Cardiac fibroblast (primary cell): ENCODE measurements at places on chromosomes 4 and X.

DNA sequence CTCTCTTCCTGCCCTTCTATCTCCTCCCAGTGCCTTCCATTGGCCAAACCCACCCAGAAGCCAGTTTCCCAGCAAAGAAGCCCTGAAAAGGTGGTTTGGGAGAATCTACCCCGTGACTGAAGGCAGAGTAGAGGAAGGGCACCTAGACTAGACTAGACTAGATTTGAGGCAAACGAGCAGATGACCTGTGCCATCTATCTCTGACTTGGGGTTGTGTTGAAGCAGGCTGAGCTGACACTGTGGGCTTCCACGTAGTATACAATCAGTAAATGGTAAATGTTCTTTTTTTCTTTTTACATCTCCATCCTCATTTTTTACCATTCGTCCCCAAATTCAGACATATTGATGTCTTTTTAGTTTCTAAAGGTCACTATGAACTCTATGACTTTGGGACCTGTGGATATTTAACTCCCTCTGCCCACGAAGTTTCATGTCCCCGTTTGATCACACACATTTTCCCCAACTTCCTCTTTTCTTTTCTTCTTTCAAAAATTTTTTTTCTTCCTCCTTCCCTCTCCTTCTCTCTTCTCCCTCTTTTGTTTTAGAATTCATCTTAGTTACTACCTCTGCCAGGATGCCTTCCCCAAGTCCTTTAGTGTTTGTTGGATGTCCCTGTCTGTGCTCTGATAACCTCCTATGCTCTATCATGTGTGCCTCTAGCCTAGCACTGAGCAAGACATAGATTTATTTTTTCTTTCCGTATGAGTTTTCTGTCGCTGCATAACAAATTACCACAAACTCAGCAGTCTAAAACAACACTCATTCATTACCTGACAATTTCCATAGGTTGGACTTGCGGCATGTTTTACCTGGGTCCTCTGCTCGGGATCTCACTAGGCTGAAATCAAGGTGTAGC is 6.2 kb upstream of the AFF1 start:
- DNase-seq = no peak

DNA sequence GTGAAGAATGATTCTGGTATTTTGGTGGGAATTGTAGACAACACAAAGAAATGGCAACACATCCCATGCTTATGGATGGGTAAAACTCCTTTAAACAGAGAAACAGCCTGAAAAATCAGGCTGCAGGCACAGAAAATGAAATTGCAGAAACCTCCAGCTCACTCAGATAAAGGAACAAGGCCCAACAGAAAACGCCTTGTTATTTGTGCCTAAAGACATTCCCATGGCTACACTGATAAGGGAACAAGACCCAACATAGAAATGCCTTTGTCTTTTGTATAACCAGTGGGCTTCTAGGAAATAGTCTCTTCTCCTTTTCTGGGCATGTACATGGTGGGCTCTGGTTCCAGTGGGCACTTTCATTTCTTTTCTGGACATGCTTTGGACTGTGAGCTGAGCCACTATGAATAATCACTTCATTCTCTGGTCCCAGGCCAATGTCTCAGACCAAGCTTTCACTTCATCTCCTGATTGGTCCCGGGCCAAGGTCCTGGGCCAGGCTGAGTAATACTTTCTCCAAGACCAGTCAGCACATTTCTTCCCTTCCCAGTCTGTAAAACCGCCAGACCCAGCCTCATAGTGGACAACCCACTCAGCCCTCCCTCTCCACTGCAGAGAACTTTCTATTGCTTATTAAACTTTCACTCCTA is 160.5 kb downstream of the TBX22 start:
- DNase-seq = peak; percentile 68

GRCh38 chr4:27010334-27010940 is 149.8 kb downstream of the STIM2 start:
- DNase-seq = peak; percentile 84

GRCh38 chr4:114649908-114650307 is 51.3 kb downstream of the UGT8 start:
- DNase-seq = no peak

DNA sequence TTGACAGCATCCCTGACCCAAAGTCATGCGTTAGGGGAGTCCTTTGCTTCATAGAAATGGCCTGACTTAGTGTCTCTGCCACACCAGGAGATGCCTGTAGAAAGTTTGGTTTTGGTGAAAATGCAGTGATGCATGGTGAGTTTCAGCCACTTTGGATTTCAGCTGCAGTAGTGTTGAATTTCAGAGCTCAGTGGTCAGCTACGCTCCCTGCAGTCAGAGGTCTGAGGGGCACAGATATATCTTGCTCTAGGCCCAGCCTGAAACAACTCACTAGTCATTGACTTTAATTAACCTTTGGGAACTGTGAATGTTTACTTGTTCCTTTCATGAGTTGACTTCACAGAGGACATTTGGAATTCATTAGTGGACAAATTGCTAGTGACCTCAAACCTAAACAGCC is 17.5 kb downstream of the RBMX2 start:
- no peak for DNase-seq

GRCh38 chr4:181364504-181364903 is 878.7 kb upstream of the TENM3 start:
- DNase-seq = no peak

- DNase-seq = peak; percentile 52
Observed at GRCh38 chrX:69503782-69504625, at the start of gene NALF2. Gene NALF2 (plus strand): TSS chrX:69504326. CDS start chrX:69505283, 957 bp downstream.

GRCh38 chr4:60002603-60003337 is 1197.4 kb upstream of the ADGRL3 start:
- no peak for DNase-seq

GRCh38 chr4:16573739-16574138 is 324.7 kb downstream of the LDB2 start:
- DNase-seq = peak; percentile 80

DNA sequence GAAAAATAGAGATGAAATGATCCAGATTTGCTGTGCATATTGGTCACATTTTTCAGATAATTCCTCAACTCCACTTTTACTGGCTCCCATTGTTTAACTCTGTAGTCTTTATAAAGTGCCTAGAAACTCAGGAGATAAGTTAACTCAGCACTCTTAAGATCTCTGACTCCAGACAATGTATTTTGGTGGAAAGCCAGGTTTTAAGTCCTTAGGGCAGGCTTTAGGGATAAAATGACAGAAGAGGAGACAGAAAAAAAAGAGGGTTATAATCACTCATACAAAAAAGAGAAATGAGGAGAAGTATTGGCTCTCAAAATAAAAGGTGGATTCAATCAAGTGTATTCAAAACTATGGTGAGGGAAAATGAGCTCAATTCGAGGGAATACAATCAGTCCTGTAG is 674.8 kb upstream of the INTU start:
- peak; percentile 26 for DNase-seq

- DNase-seq = peak; percentile 63
Observed at GRCh38 chr4:77927991-77928925, 65.6 kb downstream of the MRPL1 start.

DNA sequence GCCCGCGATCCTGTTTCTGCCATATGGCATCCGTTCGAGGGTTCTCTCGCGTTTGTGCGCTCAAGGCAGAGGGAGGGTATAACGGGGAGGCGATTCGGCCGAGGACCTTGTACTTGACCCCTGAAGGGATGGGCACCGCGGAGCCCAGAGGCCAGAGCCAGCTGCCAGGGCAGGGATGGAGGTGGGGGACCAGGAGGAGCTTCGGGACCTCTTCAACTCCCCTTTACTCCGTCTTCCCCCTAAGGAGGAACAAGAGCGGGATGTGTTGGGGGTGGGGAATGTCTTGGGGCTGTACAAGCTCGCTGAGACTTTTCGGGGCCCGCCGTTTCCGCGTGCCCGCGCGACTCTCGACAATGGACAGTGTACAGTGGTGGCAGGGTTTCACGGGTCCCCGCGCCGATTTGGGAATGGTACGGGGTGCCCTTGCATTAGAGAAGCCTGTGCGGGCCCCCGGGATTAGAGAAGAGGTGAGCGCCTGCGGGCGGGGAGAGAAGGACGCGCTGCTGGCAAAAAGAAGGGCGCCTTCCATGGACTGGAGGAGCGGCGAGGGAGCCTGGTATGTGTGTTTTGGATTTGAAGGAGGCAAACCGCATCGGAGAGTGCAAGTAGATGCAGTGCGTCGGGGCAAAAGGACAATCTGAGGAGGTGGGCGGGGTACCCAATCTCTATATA is 760 bp downstream of the UGT8 start:
- no peak for DNase-seq

- no peak for DNase-seq
Observed at GRCh38 chr4:158682066-158682465, 10.0 kb downstream of the ETFDH start.

GRCh38 chr4:182917182-182918043 is at the start of gene DCTD:
Gene DCTD (minus strand): TSS chr4:182917386. CDS start chr4:182915568, 1,818 bp downstream.
- peak; percentile 57 for DNase-seq

GRCh38 chrX:153460826-153461225 is 9.6 kb downstream of the HAUS7 start:
- peak; percentile 60 for DNase-seq

DNA sequence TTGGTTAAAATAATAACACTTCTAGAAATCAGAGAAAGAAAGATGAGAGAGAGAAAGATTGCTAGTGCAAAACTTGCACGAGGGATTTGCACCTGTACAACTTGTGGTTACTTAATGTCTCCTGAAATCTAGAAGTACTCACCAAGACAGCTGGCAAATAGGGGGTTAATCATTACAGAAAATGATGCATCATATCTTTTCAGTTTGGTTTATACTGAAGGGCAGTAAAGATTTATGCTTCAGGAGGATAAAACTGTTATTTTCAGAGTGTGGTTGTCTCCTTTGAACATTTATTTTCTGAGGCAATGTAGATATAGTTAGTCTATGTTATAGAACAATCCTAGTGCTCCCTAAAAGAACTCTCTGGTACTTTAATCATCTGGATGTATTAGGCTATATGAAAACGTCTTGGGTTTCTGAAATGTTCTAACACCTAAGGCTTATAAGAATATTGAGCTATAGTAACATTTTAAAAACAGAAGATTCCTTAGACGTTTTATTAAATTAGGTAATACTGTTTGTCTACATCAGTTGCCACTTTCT is 13.3 kb downstream of the ATOH1 start:
- no peak for DNase-seq

- no peak for DNase-seq
Observed at GRCh38 chr4:12211636-12212035, 782.9 kb upstream of the HS3ST1 start.

- DNase-seq = peak; percentile 64
Observed at GRCh38 chrX:132426695-132427281, 62.0 kb downstream of the MBNL3 start.

DNA sequence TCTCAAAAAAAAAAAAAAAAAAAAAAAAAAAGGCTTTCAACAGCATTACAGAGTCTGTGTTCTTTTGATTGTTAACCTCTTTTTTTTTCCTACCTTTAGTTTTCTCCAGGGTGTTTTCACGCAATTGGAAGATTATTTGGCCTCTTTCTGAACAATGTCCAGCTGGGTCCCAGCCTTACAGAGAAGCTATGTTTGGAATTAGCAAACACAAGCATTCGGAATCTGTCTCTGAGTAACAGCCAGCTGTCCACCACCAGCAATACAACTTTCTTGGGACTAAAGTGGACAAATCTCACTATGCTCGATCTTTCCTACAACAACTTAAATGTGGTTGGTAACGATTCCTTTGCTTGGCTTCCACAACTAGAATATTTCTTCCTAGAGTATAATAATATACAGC is 13.3 kb downstream of the TLR3 start:
- DNase-seq = no peak

DNA sequence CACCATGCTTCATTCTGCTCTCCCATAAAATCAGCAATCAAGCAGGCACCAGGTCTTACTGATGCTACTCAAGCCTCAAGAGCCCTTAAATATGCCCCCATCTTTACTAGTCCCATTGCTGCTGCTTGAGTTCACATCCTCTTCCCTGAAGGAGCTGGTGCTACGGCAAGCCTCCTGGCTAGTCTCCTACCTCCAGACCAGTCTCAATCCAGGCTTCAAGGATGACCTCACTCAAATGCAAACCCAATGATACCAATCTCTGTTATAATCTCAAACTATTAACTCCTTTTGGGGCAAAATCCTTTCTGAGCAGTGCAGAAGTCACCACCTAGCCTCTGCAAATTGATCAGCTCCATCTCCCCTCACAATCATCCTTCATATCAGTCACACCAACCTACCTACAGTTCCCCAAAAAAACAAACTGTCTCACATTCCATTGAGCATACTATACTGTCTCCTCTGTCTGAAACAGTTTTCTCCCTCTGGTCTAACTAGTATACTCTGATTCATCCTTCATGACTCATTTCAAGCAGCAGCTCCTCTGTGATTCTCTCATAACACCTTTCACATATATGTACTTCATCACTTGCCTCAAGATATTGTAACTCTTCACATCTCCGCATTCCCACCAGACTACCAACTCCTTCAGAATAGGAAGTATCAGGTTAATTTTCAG is 30.0 kb downstream of the PAPSS1 start:
- DNase-seq = peak; percentile 51

GRCh38 chrX:118904218-118904617 is 70.2 kb upstream of the LONRF3 start:
- no peak for DNase-seq

GRCh38 chr4:2817701-2818350 is 24.9 kb downstream of the SH3BP2 start:
- DNase-seq = no peak

GRCh38 chrX:126836186-126836585 is 16.7 kb downstream of the PRR32 start:
- no peak for DNase-seq

DNA sequence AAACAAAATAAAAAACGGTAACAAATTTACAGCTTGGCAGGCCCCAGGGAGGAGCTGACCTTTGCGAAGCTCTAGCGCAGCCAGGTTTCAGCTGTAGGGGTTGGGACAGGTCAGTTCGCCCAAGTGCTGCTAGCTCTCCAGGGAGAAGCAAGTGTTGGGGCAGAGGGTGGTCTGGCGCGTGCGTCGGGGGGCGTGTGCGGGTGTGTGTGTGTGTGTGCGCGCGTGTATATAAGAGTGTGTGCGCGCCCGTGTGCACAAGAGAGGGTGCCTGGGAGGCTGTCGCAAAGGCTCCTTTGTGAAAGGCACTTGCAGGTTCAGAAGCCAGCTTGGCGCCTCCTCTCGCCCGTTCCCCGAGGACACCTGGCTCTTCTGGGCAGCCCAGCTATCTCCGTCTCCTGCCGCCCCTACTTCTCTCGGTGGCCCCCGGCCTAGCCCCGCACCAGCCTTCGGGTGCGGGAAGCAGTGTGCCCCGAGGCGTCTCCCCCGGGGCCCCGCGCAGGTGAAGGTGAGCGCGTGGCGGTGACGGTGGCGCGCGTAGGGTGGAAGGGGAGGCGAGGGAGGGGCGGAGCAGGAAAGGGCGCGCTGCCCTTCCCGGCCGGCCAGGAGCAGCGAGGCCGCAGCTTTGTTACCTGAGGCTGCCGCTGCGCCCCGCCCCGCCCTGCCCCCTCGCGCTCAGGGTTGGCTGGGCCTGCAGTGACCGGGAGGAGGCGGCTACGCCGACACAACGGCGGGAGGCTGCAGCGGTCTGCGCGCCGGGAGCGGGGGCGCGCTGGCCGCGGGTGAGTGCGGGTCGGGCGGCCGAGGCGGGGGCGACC is at the start of gene FHDC1:
Gene FHDC1, plus strand, starts transcription at position 693 of the 815 bp plus-strand sequence. CDS start 6,735 bp downstream, outside the sequence.
- no peak for DNase-seq

- peak; percentile 33 for DNase-seq
Observed at GRCh38 chrX:10549280-10549679, 71.1 kb downstream of the MID1 start.

DNA sequence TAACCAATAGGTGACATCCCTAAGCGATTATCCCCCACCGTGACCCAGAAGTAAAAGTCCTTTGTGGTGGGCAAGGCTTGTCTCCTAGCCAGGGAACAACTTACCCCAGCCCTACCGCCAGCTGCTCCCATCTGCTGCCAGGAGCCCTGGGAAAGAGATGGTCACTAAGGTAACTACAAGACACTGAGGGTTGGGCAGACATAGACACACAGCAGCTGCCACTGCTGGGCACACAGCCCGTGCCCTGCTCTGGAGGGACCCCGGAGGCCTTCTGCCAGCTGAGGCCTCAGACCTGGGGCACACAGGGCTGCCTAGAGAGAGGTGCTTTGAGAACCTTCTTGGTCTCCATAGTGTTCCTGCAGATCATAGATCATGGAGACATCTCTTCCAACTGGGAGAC is 53.0 kb upstream of the PROM1 start:
- DNase-seq = no peak
